ENCODE measurements at places on chromosomes 3 and 15.

GRCh38 chr3:32870373-32871095 is 52.7 kb downstream of the TRIM71 start:
- no peak for DNase-seq

- DNase-seq: no peak
Observed at GRCh38 chr15:58593870-58594269, 155.6 kb downstream of the ADAM10 start.

- DNase-seq: peak; percentile 71
Observed at GRCh38 chr3:141105828-141106628, 54.9 kb downstream of the SPSB4 start.

DNA sequence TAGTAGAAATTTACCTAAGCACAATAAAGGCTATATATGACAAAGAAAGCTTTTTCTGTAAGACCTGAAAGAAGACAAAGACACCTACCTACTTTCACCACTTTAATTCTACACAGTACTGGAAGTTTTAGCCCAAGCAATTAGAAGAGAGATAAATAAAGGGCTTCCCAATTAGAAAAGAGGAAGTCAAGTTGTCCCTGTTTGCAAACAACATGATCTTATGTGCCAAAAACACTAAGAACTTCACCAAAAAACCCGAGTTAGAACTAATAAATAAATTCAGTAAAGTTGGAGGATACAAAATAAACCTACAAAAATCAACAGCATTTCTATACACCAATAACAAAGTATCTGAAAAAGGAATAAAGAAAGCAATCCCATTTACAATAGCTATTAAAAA is 190.9 kb downstream of the NR2F2 start:
- DNase-seq: no peak

DNA sequence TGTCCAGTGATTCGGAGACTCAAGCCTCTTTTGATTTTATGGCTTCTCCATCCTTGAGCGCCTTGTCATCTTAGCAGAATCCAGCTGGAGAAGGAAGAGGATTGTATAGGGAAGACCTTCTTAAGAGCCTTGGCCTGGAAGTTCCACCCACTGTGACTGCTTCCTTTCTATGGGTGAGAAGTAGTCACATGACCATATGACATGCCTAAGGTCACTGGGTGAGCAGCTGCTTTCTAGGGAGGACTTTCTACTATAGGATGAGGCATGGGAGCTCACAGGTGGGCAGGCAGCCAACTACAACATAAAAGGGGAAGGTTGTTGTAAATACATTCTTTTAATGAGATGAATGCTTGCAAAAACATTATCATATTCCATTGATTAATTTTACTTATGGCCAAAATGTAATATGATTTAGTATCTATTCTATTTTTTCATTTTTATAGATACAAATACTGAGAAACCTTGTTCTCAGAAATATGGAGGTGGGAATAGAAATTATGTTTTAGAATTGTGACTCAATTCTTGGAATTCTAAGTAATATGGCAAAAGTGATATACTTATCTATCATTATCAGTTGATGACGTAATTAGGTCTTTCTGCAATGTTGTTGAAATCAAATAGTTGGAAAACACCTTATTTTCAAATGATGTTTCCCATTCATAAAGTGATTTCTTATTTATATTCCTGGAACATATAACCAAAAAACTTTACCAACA is 53.6 kb upstream of the MINAR1 start:
- DNase-seq: no peak

DNA sequence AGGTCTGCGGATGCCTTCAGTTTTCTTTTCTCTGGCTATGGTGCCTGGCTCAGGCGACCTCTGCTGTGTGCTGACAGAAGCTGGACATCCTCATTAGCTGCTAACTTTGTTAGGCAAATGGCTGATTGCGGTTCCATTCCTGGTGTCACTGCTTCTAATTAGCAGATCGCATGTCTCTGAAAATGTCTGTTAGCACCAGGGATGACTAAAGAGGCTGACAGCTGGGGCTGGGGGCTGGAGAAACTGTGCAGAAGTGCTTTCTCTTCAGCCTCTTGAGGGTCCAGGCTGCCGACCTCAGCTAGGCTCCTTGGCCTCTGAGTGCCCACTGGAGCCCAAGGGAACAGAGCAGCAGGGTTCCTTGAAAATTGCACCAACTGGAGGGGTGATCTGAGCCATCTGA is 39.3 kb downstream of the CHCHD6 start:
- DNase-seq: no peak

DNA sequence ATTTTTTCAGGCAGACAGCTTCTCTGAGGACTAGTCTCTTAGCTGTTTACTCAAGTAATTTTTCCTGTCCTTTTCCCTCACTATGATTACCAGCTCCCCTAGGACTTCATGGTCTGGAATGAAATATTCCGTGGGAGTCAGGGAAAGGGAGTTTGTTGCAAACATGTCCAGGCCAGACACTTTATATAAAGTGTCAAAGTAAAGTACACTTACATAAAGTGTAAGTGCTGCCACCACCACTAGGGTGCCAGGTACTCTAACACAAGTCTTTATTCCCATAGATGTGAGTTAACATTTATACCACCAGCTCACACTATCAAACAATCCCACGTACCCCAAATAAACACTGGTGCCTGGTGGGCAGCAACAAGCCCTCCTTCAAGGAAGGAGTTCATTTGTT is 179.8 kb downstream of the SNRPN start:
- DNase-seq: no peak

DNA sequence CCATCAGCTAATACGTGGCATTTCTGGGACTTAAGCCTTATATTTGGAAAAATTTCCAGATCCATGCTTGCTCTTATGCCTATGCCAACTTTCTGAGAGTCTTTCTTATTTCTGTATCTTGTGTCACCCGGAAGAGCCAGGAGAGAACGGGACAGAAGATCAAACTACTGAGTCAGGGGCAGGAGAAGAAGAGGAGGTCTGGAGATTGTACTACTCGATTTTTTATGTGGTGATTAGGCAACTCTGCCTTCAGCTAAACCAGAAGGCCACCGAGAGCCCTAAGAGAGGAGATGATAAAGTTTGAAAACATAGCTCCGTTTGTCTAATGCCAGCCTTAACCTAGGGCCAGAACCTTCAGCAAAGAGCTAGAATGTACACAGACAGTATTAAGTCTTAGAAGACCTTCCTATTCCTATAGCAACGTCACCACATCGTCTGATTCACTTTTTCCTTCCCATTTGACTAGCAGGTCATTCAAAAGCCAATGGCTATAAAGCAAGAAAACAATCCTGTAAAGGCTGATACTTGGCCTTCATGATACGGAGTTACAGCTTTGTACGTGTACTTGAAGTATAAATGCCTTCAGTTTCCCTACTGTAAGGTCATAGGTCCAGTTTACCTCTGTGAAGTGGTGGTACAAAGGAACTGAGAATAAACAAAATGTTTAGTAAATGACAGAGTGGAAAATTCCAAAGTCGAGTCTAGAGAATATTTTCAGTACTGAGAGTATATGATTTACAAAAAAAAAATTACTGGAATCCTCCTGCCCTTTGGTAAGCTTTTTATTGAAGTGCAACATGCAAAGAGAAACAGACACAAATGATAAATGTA is 96.1 kb upstream of the ICE2 start:
- DNase-seq: no peak

- DNase-seq: no peak
Observed at GRCh38 chr3:86737517-86737916, 253.4 kb downstream of the VGLL3 start.

GRCh38 chr15:88802991-88803240 is 320 bp upstream of the ACAN start:
- no peak for DNase-seq

- no peak for DNase-seq
Observed at GRCh38 chr3:188407158-188407880, 253.4 kb downstream of the LPP start.

DNA sequence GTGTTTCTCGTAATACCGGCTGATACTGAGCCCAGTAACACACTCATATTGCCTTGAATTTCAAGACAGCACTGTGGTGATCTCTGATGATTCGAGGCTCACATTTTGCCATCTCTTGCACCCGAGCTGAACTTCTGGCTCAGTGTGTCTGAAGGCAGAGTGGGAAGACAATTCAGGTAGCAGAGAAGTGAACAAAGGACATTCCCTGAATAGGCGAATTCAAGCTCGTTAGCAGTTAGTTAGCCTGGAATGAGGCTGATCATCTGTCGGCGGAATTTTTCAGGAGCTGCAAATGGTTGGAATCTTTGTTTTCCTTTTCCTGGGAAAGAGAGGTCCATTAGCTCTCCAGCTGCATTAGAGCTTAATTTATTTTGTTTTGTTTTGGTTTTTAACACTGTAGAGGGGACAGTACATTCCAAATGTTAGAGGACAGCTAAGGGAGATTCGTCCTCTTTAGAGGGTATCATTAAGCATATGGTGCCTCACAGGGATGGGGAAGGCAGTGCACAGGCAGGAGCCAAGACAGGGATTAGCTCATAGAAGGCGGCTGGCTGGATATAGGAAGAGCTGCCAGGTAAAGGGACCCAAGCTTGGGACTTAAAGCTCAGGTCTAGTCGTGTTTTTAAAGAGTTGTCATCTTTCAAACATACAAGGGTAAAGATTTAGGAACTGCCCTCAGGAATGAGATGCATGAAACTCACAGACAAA is 119.7 kb upstream of the DLG1 start:
- DNase-seq: no peak

DNA sequence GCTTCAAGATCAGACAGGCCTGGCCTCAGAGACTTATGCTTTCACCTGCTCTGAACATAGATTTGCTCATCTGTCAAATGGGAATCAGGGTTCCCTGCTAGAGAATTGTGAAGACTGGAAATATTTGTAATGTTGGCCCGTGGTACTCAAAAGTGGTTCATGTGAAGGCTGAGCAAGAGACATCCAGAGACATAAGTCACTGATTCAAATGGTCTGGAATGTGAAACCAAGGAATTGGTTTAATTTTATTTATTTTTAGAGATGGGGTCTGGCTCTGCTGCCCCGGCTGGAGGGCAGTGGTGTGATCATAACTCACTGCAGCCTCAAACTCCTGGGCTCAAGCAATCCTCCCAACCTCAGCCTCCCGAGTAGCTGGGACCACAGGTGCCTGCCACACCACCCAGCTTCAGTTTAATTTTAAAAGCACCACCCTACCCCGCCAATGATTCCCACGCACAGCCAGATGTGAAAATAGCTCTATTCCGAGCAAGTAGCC is 60.1 kb downstream of the DAPK2 start:
- DNase-seq: no peak

- no peak for DNase-seq
Observed at GRCh38 chr3:122002611-122003010, 19.4 kb downstream of the ILDR1 start.

GRCh38 chr3:110656394-110657025 is 415.1 kb upstream of the NECTIN3 start:
- no peak for DNase-seq

DNA sequence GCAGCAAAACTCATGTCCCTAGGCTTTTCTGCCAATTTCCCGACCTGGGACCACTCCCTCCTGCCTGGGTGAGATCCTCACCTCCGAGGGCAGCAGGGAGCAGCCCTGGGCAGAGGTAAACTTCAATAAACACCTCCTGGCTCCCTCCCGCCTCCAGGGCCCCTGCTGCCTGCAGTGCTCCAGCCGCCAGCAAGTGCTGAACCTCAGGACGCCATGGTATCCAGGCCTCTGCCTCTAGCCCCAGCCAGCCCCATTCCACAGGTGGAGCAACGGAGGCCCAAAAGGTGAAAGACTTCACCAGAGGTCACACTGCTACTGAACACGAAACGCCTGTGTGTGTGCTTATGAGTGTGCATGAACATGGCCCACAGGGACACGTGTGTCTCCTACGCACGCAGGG is 59.9 kb upstream of the LINGO1 start:
- no peak for DNase-seq

DNA sequence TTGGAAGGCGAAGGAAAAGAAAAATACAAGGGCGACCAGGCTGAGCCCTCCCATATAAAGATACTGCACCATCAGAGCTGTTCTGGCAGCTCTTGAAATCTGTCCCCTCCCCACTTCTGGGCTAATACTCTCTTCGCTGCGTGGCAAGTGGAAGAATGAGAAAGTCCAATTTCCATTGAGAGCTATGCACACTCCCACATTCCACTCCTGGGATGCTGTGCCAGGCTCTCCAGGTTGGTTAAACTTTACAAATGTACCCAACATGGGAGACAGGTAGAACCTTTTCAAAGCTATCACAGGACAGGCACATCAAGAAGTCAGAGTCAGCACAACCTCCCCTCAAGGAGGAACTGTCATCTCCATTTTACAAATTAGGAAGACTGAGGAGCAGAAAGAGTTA is 465.0 kb downstream of the SHQ1 start:
- DNase-seq: no peak

GRCh38 chr3:187738331-187739093 is 6.8 kb downstream of the BCL6 start:
- DNase-seq: no peak

DNA sequence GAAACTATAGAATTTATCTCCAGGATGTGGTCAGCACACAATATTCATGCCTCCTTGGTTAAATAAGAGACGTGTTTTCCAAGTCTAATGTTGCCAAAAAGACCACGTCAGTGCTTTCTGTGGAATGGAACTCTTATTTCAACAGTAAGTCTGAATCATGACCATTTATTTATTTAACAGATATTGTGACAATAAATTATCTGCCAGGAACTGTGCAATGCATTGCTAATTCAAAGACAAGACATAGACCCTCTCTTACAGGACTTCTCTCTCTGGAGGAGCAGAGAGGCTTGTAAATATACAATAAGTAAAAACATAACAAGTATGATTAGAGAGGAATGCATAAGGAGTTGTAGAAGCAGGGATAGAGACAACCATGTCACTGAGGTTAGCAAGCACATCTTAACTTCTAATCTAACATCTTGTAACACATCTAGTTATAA is 227.5 kb downstream of the DTWD1 start:
- DNase-seq: no peak

DNA sequence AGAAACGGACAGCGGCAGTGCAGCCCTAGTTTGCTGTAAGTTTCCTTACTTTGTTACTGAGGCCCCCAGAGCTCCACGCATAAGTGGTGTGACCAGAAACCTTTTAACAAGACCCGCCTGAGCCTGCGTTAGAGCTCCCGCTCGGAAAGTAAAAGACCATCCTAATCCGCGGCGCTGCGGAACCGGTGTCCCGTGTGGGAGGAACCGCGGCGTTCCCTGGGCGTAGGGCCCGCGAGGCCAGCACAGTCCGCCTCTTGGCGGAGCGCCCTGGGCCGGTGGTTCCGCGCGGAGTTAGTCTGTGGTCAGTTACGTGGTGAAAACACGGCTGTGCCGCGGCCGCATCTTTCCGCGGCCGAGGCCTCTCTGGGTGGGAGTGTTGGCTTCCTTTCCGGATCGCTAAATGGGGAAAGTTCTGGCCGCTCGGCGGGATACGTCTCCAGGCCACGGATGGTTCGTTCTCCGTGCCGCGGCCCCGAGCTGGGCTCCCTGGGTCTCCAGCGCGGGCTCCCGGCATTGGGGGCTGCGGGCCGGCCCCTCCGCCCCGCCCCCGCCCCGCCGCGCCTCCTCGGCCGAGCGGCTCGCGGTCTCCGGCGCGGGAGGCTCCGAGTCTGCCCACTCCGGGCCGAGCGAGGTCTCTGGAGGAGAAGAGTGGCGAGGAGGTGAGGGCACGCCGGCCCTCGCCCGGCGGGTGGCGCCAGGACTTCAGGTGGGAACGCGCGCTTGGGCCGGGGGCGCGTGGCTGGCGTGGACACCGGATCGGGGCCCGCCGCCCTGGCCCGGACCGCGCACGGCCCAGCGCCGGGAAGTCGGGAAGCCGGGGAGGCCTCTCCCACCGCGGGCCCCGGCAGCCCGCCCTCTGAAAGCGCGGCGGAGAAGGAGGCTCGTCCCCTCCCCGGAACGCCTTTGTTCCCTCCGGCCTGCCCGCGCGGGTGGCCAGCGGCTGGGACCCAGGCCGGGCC is 754 bp downstream of the B3GNT5 start:
- DNase-seq: peak; percentile 23

GRCh38 chr15:95624100-95624499 is 706.4 kb upstream of the NR2F2 start:
- DNase-seq: no peak
